ENCODE measurements at places on chromosomes 7 and 10. TPM values are rescaled to one million over a fixed set of nuclear protein-coding genes. Genes with fewer than 3 reads are reported as not detected.

Gene CRYGN
- not detected for total RNA-seq

Gene TAS2R41
- 0.31 TPM for total RNA-seq

Gene INMT
- total RNA-seq, result 14.5 TPM

Gene NCOA4
- total RNA-seq, result 168 TPM

Data from tongue (tissue), 3 donors.